ENCODE measurements at places on chromosomes 5 and 9.
A peak's percentile ranks its signal among the peaks of the same experiment; 100 is the strongest.

GRCh38 chr9:99605016-99605743 is 216.5 kb upstream of the NR4A3 start:
- no peak for DNase-seq

GRCh38 chr5:161155451-161155850 is 303.4 kb upstream of the ATP10B start:
- no peak for DNase-seq

- no peak for DNase-seq
These were observed 1.3 kb downstream of the MARVELD2 start for GRCh38 chr5:69416180-69416579.

GRCh38 chr5:76379316-76379715 is 23.8 kb upstream of the IQGAP2 start:
- DNase-seq: no peak

- peak; percentile 85 for DNase-seq
These were observed 36.3 kb downstream of the RUSC2 start for GRCh38 chr9:35526087-35526801.

DNA sequence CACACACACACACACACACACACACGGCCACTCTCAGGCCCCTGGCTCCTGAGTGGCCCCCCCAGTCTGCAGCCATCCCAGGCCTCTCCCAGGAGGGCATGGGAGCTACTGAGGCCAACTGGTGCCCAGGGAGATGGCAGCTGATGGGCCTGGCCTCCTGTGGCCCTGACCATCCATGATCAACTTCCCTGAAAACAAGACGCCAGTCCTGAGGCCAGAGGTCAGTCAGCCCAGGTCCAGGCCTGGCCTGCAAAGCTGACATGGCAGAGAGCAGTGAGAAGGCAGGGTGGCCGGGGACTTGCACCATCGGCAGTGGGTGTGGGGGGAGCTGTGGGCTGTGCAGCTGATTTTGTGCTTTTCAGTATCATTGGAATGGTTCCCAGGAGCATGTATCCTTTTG is 47.0 kb downstream of the SARDH start:
- no peak for DNase-seq

DNA sequence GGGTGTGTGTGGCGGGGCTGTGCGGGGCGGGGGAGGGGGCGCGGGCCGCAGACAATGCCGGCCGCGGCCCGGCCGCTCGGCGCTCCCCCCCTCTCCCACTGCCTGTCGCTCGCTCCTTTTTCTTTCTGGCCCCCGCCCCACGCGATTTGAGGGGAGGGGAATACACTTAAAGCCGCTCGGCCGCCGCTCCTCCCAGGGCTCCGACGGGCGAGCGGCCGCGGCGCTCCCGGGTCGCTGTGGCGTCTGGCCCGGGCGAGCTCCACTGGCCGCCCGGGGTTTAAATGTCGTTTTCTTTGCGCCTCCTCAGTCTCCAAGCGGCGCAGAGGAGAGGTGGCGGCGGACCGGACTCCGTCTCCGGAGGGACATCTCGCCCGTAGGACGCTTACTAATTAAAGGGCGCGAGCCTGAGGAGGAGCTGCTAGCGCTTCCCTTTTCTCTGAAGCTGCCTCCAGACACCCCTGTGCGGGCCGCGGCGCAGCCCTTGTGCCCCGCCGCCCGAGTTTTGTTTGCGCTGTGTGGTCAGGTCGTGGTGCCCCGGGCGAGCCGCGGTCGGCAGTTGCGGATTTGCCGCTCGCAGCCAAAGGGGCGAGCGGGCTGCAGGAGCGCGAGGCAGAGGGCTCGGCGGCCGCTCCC is 1.4 kb downstream of the ZSWIM6 start:
- DNase-seq: peak; percentile 42

- DNase-seq: no peak
These were observed 171.6 kb downstream of the RMI1 start for GRCh38 chr9:84152204-84152603.

DNA sequence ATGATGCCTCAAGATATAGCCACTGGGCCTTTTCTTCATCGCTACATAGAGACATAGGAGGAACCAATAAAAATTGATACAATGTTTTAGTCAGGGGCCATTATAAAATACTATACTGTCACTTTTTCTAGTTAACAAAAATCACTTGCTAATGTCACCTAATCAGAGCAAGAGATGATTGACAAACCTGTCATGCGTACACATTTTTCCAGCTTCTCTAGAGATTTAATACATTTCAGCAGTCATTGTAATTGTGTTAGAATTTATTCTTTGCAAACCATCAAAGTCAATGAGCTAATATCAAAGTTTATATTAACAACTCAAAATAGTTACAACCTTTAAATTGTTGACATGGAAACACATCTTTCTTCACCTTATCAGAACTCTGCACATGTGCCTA is 513.6 kb upstream of the SEMA6A start:
- DNase-seq: no peak

DNA sequence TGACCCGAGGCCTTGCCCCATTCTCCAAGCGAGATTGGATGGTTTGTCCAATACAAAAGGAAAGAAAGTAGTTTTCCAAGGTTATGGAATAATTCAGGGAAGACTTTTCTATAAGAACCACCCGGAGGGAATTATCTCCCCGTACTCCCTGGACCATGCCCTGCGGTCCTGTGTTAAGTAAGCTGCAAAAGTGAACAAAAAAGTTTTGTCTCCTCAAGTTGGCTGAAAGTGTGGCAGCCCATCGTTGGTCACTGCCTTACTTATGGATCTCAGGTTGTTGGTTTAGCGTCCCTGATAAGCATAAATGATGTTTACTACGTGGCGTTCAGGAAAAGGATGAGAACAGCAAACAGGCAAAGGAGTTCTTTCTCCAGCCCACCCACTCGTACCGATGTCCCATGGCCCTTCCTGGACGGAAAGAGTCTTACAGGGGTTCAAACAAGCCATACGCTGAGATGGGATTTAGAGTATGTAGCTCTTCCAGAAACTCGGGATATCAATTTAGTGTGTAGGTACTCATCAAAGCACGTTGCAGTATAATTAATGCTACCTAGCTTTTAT is 413 bp upstream of the AUH start:
- DNase-seq: no peak

- no peak for DNase-seq
These were observed 4.6 kb downstream of the EPB41L4B start for GRCh38 chr9:109316207-109316640.

DNA sequence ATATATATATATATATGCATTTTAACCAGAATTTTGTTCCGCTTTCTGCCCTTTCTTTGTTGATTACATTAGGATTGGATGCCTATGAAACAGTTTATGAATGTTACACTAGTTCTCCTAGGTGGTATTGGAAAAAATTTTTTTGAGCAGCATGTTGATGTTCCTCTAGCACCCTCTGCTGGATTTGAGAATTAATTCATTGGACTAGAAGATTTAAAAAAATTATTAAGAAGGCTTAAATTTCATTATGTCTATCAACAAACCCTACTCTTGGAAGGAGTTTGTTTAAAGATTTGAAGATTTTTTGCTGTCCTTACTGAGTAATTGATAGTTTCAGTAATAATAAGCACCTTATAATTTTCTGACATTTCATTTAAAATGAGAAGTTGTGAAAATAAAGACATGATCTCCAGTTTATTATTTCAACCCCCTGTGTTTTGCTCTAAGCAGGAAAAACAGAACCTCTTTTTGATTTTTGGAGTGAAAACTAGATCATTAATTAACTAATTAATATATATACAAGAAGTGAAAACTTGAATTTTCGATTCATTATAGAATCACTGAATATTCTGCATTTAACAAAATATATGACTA is 89.6 kb downstream of the CCDC171 start:
- peak; percentile 44 for DNase-seq

DNA sequence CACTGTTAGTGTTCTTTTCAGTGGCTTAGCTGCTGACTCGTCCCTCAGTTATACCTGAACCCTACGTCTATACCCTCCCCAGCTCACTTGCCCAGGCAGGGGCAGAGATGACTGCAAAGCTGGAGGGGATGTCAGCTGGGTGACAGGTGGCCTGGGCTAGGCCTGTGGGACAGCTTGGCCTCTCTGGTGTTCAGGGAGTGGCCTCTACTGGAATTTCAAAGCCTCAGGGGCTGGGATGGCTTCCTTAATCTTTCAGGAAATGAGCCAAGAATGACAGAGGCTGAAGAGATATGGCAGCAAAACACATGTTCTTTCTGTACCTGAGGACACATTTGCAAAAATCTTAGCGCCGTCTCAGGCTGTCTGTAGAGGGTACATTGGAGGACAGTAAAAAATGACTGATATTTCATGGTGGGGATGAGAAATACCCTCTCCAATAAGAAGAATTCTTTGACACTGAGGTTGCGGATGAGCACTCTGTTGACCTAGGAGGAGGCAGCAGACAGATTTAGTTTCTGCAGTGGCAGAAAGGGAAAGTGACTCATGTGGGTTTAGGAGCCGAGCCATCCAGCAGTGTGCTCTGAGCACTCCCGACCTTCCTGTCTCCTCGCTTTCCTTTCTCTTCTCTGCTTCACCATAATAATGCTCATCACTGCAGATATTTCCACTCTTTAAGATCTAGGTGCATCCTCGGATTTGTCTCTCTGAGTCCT is 54.4 kb downstream of the ENTREP1 start:
- peak; percentile 40 for DNase-seq

DNA sequence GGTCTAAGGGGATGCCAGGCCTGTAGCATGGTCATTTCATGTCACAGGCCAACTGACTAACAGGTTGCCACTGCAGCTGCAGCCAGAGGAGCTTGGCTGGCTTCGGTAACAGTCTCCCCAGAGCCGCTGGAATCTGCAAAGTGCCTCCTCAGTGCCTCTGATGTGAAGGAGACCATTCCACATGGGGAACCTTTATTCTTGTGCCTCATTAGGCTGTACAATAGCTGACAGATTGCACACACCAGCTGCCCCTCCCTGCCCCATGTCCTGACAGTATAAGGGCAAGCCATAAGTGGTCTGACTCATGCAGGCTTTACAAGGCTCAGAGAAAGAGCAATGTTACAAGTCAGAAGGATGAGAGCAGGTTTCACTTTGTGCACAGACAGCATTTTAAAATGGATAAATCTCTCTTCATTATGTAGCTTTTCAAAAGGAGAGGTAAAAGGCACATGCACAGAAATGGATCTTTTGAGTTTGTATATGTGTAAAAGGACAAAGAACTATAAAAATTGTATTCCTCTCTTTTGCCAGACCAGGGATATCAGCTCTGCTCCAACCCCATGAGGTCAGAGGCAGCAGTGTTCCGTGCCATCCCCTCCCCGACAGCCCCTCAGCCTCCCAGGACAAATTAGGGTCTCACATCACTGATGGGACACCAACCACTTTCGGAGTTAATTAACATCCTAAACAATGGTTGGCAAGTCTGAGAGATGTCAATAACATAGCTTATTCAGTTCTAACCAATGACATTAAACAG is 467.8 kb downstream of the TMEM232 start:
- peak; percentile 36 for DNase-seq

DNA sequence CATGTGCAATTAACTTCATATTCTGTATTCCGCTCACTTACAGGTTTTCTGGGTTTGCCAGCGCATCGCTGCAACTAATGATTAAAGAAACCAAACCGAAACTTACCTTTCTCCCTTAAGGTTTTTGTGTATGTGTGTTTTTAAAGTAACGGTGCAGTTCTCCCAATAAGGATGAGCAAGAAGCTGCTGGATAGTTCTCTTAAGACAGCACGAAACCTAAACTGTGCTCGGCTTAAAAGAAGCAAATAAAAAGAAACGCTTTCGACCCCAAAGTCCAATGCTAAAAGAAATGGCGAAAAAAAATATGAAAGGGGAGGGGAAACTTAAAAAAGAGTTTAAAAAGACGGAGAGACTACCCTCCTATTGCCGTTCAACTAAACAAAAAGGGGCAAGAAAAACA is 340 bp downstream of the ELAVL2 start:
- no peak for DNase-seq

DNA sequence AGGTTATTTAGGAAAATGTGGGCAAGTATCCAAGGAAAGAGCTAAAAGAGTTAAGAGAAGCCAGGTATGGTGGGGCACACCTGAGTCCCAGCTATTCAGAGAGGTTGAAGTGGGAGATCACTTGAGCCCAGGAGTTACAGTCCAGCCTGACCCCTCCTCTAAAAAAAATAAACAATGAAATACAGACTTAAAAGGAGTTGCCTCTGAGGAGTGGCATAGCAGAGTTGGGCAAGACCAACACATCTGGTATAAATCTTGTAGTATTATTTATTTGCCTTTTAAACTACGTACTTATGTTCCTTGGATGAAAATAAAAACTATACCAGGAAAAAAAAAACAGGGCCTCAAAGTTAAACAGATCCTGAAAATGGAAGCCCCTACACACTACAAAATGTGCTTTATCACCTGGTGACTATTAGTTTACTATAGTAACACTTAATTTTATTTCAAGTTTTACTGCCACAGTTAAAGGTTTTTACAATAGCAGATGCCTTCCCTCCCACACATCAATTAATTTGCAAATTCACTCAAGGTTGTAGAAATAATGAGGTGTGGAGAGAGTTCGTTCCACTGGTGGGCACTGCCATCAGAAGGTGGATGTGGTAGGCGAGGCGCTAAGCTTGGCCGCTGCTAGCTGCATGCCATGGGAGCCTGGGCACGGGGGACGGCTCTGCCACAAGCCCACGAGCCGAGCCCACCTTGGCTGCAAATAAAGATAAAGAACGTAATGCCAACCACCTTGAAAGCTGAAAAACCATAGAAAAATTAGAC is 48.0 kb downstream of the MED27 start:
- no peak for DNase-seq

- no peak for DNase-seq
These were observed 63.7 kb upstream of the IER5L start for GRCh38 chr9:129241725-129242124.

GRCh38 chr5:130282049-130282448 is 377.8 kb downstream of the CHSY3 start:
- DNase-seq: peak; percentile 5

DNA sequence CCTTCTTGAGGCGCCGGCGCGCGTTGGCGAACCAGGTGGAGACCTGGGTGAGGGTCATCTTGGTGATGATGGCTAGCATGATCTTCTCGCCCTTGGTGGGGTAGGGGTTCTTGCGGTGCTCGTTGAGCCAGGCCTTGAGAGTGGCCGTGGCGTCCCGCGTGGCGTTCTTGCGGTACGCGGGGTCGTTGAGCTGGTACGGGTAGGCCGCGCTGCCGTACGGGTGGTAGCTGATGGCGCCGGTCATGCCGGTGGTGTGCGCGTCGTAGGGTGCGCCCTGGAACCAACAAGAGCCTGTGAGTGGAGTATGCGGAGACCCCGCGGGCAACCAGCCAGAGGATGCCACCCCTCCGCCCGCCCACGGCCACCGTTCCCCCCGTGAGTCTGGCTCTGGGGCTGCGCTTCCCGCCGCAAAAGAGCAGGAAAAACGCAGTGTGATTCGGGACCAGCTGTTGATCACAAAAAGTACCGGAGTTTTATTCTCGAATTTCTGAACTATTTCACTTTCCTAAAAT is 1.9 kb downstream of the IRX2 start:
- no peak for DNase-seq

DNA sequence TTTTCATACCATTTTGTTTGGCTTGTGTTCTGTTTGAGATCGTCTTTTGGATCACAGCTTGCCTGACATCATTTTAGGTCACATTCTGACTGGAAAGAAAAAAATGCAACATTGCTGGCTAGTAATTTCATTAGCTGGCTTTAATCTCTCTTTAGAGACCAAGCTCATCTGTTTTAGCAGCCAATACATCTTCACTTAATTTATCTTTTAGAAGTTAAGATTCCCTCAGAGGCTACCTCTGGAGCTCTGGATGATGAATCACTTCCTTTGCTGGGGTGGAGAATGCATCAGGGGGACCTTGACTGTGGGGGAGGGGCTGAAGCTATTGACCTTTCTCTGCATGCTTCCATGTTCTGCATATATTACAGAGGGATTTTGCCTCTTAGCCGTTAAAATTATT is 181.5 kb upstream of the OTULINL start:
- DNase-seq: peak; percentile 54

Data from fibroblast of villous mesenchyme (primary cell).